ENCODE measurements at places on chromosomes 5 and 9.

GRCh38 chr5:31366941-31367340 lies 165.0 kb downstream of the DROSHA start:
- DNase-seq, result no peak

GRCh38 chr5:80959768-80960442 lies at the start of gene RASGRF2:
RASGRF2 (plus strand) TSS chr5:80960363; CDS start chr5:80960739, 376 bp downstream.
- peak; percentile 42 for DNase-seq

DNA sequence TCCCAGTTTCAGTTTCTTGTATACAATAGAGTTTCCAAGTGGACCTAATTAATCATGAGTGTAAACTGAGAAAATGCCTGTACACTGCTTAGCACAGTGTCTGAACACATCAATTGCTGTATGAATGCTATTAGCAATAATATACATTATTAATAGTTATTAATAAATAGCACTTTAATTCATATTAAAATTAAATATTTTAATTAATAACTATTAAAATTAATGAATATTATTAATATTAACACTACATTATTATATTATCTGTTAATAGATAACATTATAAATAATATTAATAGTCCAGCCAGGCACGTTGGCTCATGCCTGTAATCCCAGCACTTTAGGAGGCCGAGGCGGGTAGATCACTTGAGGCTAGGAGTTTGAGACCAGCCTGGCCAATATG lies 244.9 kb upstream of the ANKRD55 start:
- DNase-seq, result no peak

DNA sequence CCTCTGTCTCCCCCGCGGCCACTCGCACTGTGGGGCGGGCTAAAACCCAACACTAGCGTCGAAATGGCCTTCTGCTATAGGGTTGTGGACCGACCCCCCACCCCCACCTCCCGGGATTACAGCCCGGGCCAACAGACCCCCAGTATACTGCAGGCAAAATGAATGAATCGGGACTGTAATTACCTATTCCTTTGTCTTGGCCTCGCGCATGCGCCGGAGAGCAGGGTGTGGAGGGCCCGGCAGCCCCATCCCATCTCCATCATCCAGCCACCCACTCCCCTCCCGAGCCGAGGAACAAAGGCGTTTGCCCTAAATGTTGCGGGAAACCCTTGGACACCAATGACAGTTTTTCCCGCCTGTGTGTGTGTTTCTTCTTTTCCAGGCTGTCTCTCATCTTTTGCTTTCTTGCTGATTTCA lies 1.6 kb downstream of the BASP1 start:
- no peak for DNase-seq

DNA sequence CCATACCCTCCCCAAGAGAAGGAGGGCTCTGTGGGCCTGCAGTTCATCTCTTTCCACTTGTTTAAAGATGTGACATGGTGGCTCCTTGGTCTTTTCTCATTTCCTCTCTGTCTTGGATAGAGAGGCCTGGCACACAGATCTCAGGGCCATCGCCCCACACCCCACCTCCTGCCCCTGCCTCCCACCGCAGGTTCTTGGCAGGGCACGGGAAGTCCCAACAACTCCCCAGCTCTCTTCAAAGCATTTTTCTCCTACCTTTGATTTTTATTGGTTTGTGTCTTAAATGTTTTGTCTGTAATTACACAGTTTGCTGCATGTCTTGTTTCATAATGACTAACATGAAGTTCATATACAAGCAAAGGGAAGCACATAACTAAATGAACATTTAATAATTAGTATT lies 178.5 kb upstream of the MSX2 start:
- DNase-seq, result no peak

GRCh38 chr9:12681620-12682019 lies 11.6 kb upstream of the TYRP1 start:
- no peak for DNase-seq

GRCh38 chr9:121851641-121852091 lies 200.2 kb downstream of the DAB2IP start:
- no peak for DNase-seq

- no peak for DNase-seq
These were observed 4.5 kb downstream of the OBP2A start for GRCh38 chr9:135550344-135550918.

- no peak for DNase-seq
These were observed 164.9 kb upstream of the RAI14 start for GRCh38 chr5:34491251-34491620.

DNA sequence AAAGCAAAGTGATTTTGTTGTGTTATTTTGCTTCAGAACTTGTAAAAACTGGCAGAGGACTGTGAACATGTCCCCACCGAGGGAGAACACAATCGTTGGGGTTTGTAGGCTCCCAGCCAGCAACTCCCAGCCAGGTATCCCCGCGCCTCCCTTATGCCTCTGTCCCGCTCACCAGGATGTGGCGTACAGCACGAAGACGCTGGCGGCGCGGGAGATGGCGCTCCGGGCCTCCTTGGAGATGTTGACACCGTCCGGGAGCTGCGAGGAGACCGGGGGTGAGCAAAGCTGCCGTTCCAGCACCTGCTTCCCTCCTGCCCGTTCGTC lies 630 bp downstream of the POLE3 start:
- no peak for DNase-seq

GRCh38 chr5:159130871-159131270 lies 31.2 kb upstream of the EBF1 start:
- DNase-seq, result no peak

DNA sequence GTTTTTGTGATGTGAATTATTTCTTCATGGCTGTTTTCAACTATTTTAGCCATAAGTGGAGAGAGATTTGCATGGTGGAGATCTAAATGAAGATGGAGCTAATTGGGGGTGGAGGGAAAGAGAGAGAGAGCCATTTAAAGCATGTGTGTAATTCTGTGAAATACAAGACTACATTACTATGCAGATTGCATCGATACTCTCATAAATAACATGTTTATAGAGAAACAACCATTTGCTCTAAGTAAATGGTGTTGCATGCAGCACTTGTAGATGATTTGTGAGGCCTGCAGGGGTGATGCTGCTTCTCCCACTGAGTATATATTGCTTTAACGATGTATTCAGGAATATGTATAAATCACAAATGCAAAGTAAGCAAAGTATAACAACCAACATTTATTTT lies 270.2 kb upstream of the RIOK2 start:
- DNase-seq, result no peak

- DNase-seq, result no peak
These were observed 18.8 kb downstream of the BTNL9 start for GRCh38 chr5:181058786-181059296.

DNA sequence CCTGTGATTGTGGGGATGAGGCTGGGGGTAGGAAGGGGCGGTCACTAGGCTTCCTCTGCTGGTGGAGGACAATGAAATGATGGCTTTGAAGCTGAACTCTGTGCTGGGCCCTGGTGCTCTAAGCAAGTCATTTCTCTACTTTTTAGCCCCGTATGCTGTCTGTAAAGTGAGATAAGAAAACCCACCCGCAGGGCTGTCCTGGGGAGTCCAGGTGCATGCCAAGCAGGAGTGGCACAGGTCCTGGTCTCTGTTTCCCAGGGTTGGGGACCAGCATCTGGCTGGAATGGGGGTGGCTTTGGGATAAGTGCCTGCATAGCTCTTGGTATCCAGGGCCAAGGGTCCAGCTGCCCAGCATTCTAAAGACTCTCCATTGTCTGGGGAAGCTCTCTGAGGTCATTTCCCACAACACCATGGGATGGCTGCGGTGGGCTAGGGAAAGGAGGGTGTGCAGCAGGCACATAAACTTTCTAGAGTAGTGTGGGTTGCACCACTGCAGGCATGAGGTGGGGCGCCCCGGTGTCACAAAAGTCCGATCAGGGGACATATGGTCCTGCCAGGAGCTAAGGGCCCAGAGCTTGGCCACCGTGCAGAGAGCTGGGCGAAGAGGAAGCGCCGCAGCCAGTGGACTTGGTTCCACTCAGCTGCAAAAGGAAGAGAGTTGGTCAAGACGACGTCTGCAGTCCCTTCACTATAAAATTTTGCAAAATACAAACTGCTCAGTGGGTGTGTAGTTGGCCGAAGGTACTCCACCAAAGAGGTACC lies 25.6 kb upstream of the GTF3C5 start:
- no peak for DNase-seq

DNA sequence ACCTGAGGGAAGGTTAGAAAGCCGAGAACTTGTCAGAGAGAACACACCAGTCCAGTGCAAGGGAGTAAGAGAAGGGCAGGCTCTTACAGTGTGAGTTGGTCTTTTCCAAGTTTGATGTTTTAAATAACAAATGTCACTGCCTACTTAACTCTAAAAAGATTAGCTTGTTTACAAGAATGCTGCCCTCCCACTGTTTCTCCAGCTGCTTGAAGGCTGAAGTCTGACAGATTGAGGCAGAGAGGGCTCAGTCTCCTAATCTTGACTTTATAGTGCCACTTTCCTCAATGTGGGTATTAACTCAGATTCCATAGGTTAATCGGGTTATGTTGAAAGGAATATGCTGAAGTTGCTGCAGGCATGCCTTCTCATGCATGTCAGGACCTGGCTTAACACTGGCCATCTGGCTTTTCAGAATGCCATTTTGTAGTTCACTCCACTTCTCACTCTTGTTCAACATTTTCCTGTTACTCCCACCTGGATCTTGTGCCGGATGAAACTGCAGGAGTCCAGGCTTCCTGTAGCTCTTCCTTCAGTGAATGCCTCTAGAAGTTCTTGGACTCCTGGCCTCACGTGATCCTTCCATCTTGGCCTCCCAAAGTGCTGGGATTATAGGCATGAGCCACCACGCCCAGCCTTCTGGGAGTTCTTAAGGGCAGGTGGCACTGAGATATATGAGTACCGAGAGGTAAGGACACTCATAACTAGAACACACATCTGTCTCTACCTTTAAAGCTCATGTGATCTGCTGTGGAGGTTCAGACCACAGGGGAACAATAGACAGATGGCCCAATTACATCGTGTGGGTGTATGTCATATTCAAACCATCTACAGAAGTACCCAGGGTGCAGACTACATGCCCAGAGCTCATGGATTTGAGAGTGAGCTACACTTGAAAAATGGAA lies 249.7 kb downstream of the ARHGAP26 start:
- no peak for DNase-seq

GRCh38 chr5:53476531-53477480 lies 3.6 kb upstream of the FST start:
- DNase-seq, result no peak

GRCh38 chr9:91036826-91037510 lies 235.3 kb downstream of the SYK start:
- peak; percentile 66 for DNase-seq
